ENCODE measurements at places on chromosomes 1 and 21.

DNA sequence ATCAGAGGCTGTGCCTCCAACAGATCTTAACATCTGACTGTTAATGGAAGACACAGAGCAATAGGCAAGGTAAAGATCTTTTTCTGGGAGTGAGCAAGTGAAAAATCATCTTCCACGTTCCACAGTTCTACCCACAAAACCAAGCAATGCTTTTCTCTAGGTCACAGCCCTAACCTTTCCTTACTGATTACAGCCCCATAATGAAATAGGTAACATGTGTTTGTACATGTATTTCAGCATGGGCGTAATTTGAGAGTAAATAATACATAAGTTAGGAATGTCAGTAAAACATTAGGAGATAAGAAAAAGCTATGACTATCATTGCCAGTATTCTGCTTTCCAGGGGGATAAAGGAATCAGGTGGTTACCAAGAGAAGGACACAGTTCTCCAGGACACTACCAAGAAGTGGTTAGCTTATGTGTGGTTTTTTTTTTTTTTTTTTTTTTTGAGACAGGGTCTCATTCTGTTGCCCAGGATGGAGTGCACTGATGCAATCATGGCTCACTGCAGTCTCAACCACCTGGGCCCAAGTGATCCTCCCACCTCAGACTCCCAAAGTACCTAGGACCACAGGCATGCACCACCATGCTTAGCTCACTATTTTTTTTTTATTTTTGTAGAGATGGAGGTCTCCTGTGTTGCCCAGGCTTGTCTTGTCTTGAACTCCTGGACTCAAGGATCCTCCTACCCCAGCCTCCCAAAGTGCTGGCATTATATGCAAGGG is 72.0 kb downstream of the DAP3 start:
- no peak for DNase-seq

DNA sequence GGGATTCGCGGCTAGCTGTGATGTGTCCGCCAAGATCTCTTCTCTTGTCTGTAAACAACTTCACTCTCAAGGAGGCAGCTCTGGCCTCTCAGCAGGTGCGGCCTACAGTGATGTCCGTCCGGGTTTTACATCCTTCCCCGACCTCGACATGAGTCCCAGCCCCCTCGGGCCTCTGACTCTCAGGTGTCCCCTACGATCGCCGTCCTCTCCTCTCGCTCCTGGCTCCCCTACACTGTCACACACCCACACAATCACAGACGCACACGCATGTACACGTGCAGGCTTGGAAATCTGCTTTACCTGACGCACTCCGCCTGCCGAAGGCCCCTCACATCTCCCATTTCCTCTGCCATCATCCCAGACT is 797 bp upstream of the RSPH1 start:
- no peak for DNase-seq

DNA sequence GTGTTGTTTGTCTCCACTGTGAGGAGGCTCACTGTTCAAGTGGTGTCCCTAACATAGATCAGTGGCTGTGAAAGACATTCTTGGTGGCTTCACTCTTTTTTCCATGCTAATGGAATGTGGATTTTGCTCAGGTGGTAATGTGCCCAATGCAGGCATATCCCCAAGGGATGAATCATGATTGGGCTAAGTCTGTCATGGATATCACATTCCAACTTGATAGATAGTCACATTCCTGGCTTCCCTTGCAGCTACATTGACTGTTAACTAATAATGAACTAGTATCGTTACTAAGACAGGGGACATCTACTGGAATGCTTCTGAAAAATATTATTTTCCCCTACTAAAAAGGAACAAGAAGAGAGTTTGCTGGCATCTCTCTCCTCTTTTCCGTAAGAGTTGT is 86.3 kb upstream of the SOD1 start:
- no peak for DNase-seq

DNA sequence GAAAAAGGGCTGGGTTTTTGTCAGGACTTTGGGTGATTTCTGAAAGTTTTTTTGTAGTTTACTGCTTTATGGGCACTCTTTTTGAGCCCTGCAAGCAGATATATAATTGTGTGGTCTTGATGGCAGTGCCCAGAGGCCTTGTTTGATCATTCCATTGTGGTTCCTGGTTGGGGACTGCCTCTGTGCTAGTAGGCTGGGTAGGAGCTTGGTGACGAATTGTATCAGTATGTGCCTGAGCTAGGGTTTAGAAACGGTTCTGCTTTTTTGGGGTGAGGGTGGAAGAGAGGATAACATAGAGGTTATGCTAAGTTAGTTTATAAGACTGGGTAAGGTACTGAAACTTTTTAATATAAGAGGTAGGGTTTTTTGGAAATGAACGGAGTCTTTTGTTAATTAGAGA is 139.7 kb upstream of the ETV3 start:
- DNase-seq, result no peak

DNA sequence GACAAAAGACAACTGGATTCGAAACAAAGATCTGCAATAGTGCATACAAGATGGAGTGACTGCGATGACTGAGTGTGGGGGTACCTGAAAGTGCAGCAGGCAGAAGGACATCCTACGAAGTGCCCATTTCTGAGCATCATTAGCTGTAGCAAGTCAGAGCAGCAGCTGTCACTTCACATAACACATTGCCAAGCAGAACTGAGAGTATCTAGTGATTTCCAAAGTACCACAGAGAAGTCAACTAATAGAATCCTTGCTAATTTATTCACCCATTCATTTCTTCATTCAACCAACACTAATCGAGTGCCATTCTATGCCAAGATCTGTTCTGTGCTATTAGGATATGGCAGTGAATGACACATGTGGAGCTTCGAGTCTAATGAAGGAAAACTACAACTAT is 31.6 kb upstream of the CAMSAP2 start:
- DNase-seq, result no peak

- DNase-seq, result peak; percentile 96
Measured at GRCh38 chr21:16419188-16419921, 689.6 kb downstream of the USP25 start.

DNA sequence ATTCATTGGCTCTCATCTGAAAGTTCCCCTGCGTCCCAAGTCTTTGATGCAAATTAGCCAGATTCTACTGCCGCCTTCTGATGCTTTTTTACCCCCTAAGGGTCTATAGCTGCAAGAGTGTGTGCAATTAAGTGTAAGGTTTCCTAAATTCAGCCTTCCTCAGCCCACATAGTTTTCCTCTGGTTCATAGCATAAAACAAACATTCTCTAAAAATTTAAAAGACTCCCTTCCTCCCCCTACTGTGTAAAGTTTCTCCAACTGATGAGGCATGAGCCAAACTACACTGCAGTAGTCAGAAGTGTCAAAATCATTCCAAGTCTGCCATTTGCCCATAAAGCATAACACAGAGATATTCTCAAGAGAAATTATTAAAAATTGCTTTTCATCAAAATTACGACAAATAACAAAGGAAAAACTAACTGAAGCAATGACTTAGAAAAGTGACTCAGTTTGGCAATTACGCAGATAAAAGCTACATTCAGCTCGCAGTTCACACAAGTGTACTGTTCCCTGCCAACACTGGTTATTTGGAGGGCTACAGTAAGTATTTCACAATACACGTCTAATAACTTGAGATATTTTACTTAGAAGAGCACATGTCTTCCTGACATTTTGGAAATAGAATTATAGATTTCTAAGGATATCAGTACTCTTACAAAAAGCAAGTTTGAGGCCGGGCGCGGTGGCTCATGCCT is 15.4 kb downstream of the KCNH1 start:
- no peak for DNase-seq

- DNase-seq, result no peak
Measured at GRCh38 chr1:182662121-182662890, 22.1 kb downstream of the RGS8 start.

- DNase-seq, result no peak
Measured at GRCh38 chr1:2506901-2507565, 19.4 kb downstream of the PANK4 start.

GRCh38 chr1:9753121-9753531 is 70.6 kb downstream of the CLSTN1 start:
- no peak for DNase-seq

- no peak for DNase-seq
Measured at GRCh38 chr1:206066479-206067171, 13.7 kb downstream of the RHEX start.

DNA sequence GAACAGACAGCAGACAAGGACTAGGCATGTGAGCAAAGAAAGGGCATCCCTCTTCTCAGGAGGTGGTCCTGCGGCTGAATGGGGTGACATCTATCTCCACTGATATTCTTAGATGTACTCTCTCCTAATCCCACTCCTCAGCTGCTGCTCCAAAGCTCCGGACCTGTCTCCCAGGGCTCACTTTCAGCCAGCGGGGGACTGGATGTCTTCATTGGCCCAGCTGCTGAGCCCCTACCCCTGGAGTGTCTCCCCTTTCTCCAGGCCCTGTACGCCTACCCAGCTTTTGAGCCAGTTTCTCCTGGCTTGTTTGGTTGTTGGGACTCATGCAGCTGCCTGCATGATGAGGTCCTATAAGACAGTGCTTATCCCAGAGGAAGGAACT is 28.8 kb upstream of the CSF1 start:
- no peak for DNase-seq

- DNase-seq, result peak; percentile 67
Measured at GRCh38 chr1:27365372-27366112, 1.2 kb downstream of the MAP3K6 start.

DNA sequence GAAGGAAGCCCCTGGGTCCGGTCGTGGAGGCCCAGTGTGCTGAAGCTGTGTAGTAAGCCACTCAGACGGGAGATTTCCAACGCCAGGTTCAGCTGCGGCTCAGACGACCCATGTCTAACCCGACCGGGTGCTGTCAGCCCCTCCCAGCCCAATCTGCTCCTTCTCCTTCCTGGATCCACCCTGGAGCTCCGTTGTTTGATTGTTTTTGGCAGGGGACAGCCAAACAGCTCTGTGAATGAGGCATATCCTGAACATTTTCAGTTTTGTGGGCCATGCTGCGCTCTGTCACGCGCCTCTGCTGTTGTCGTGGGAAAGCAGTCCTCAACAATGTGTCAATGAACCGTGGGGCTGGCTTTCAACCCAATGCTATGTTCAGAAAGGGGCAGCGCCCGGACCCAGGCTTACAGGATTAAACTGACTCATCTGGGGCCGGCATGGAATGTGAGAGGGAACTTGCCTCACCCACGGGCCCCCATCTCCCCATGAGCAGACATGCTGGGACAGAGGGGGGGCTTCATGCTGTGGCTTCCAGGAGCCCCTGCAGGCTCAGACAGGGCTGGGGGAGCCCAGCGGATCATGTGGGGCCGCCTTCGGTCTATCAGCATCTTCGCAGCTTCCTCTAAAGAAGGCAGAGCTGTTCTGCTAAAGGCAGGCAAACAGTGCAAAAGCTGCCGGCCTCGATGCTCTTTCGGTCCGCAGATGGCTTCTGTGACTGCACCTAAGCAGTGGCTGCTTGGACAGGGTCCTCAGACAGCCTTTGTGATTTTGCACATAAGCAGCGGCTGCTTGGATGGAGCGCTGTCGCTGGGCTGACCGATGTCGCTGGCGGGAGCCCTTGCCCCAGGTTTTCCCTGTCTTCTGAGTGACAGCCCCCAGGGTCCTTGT is 101.7 kb downstream of the RIPK4 start:
- no peak for DNase-seq

DNA sequence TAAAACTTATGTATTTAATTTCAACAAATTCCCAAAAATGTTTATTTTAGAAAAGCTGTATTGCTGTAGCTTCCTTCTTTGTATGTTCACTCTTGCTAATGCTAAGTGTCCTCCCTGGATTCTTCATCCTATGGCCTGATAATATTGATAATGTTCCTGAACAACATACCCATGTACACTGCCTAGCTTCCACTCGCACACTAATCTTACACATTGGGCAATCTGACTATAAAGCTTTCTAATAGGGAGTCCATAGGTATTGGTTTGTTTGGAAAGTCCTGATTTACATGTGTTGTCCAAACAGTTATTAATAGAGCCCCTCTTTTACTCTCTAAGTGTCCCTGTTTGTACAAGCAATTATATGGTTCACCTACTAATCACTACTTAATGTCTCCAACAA is 783 bp downstream of the F13B start:
- no peak for DNase-seq

- DNase-seq, result no peak
Measured at GRCh38 chr1:61496501-61496900, 228.4 kb downstream of the TM2D1 start.

DNA sequence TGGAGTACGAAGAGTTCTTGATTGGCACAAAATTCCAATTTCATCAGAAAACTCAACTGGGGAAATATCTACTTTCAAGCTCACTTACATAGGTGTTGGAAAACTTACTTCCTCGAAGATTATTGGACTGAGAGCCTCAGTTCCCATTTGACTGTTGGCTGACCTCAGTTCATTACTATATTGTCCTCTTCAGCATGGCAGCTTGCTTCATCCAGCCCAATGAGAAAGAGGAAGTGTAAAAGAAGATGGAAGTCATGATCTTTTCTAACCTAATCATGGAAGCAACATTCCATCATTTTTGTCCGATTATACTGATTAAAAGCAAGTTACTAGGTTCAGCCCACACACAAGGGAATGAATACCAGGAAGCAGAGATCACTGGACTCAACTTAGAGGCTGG is 49.4 kb downstream of the HSD3B1 start:
- no peak for DNase-seq

Data from NCI-H1092 (cell line).